Right hindlimb (tissue), 1 donor: ENCODE measurements at places on chromosomes 12 and 14.

DNA sequence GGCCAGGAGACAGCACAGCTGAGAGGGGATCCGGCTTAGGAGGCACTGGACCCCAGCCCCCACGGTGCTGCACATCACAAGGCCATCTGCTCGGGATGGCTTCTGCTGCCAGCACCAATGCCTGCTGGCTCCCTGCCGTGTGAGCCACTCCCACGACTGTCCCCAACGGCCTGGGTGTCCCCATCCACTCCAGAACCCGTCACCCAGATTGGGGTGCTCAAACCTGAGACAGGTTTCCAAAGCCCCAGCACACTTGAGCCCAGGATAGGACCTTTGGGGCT, 102.4 kb downstream of the RFLNA start:
- no peak for DNase-seq

GRCh38 chr14:45145214-45145613, 9.5 kb downstream of the FANCM start:
- no peak for DNase-seq

DNA sequence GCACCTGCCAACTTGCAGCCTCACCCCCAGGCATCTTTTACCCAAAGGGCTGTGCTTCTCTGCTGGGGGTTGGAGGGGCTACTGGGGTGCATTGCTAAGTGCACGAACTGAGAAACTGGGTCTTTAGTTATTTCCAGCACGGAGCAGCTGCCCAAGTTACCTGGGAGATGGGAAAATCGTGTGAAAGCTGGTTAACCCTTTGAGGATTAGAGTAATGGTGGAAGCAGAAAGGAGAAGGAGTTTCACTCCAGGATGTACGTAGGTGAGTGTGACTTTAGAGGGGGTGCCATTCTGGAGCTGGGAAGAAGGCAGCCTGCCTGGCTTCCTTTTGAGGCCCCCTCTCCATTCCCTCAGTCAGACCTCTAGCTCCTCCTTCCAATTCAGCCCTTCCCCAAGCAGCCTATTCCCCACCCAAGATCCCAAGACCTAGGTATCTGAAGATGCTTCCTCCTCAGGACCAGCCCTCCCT, 1.0 kb upstream of the ADCY6 start:
- DNase-seq, result no peak

GRCh38 chr14:30864934-30865333, 9.4 kb upstream of the COCH start:
- DNase-seq, result no peak

DNA sequence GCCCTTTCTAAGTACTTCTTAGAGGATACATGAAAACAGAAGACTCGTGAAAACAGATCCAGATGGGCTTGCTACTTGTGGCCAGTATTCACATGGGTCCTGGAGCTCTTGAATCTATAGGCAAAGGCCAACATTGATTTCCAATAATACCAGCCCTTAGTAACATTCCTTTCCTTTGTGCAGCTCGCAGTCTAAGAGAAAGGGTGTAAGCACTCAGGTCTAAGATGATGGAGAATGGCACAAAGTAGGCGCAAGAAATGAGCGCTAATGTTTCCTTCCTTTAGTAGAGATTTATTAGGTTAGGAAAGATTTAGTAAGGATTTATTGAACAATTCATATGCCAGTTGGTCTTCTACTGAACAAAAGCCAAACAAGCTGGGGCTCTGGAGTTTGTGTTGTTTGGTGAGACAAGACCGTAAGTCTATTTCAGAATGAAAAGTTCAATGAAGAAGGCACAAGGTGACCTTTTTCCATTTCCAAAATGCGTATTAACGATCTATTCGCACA, 525 bp downstream of the RNU6-8 start:
- no peak for DNase-seq

- DNase-seq, result no peak
These were observed 251.7 kb upstream of the SFSWAP start for GRCh38 chr12:131458931-131459772.

- DNase-seq, result no peak
These were observed 9.7 kb upstream of the CCDC197 start for GRCh38 chr14:93987376-93987775.

GRCh38 chr12:123748661-123749060, 13.4 kb upstream of the DNAH10 start:
- no peak for DNase-seq

GRCh38 chr14:30443368-30444007, 115.5 kb upstream of the G2E3 start:
- no peak for DNase-seq

DNA sequence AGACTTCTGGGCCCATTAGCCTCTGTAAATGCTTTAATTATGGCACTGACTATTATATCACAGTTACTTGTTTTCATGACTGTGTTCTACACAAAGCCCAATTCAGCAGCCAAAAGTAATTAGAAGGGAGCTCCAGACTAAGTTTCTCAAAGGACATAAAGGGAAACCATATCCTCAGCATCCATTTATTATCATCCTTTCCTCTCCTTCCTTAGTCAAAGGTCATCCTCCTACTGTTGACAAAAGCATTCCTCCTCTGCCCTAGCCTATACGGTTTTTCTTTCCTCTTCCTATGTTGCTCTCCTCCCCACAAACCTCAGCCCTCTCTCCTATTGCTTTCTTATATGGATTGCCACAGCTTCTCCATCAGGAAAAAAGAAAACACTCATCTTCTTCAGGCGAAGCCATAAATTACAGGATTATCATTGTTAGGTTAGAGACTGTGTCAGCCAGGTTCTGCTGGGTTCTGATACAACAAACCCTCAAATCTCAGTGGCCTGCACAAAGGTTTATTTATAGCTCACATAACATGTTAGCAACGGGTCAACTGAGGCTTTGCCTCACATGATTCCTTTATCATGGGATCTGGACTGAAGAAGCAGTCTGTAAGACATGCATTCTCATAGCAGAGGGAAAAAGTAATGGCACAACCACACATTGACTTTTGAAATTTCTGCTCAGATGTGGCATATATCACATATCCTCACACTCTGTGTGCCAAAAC, 207.2 kb downstream of the SLC5A8 start:
- no peak for DNase-seq

DNA sequence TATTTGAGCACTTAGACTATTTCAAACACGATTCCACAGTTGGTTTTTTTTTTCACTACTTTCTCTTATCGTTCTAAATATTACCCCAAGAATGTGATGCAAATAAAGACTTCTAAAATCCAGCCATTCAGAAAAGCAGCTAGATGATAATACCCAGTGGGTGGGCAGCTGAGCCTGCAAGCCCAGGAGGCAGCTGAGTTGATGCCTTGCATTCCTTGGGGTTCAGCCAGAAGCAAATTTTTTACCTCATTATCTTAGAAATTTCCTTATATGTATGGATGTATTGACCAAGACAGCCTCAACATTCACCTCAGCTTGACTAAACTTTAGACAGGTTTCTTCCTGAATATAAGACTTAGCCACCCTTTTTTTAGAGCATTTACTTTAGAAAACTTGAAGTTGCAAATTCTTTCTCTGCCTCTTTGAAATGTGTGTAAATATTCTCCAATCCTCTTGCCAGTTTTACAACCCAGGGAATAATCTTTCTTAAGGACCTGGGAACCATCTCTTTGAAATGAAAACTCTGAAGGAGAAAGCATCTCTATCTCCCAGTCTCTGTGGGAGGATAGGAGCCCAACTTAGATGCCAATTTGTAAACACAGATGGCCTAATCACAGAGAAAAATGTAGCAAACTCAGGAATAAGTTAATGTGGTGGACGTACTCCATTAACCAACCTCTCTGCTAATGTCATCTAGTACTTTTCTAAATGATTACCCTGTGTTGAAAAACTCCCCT, 52.2 kb upstream of the ANP32D start:
- no peak for DNase-seq

DNA sequence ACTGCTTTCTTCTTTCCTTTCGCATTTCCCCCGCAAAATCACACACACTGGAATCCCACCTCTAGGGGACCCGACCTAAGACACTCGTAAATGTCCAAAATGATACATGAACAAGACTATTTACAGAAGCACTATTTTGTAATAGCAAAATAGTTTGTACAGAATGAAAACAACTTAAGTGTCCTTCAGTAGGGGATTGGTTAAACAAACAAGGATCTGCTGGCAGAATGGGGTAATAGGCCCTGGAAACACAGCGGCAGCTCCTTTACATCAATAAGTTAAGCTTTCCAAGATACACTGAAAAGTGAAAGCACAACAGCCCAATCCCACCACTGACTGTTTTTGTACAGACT, 48.8 kb downstream of the LTBP2 start:
- no peak for DNase-seq

DNA sequence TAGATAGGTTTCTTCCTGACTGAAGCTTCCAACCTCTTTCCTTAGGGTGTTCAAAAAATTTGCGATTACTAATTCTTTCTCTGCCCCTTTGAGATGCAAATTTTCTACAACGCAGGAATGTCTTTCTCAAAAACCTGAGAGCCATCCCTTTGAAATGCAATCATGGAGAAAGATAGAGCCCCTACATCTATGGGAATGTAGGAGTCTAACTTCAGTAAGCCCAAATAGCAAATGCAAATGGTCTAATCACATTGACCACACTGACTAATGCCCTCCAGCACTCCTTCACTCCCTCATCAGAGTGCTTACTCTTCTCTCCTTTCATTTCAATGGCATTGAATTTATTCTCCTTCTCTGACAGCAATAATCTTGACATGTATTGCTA, 107.1 kb downstream of the SLC6A15 start:
- no peak for DNase-seq

- no peak for DNase-seq
These were observed 40.3 kb downstream of the TECPR2 start for GRCh38 chr14:102403028-102403427.

DNA sequence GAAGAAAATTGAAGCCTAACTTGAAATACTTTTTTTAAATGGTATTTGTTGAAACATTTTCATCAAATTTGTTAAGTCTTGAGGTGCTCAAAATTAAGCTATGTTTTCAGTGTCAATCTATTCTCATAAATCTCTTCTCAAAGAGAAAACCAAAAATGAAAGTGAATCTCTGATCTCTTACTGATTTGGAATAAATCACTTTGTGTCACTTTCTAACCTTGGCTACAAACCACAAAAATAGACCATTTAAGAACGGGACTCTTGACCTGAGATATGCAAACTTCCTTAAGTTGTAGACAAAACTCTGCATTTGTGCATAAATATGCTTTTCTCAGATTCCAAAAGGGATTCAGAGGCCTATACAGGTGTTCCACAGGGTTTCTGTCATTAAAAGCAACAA, 192.9 kb downstream of the SEC23A start:
- no peak for DNase-seq

DNA sequence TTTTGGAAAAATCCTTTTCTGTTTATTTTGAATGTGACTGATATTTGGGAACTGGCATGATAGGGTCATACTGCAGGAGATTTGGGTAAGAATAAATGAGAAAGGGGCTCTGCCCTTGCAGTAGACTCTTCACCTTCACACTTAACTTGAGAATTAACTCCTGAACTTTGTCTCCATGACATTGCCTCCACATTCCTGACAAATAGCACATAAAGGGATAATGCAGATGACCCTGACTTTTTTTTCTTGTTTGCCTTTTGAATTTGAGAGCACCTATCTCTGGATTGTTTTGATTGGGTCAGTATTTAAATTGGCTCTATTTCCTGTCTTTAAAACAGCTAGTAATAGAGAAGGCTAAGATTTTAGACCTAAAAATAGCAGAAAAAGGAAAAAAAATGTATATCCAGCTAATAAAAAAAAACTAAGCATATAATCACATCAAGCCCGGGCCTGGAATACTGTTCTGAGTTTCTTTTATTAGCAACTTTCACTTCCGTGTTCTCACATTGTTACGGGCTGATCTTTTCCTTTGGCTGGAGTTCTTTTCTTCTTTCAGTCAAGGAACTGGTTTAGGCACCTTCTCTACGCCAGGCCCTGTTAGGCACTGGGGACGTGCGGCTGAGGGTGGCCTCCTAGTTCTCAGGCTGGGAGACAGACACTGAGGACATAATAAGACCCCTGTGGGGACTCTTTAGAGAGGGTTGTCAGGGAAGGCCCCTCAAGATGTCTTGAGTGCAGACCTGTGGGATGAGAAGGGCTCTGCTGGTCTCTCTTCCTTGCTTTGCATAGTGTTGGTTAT, 53.1 kb upstream of the GNPNAT1 start:
- DNase-seq, result peak; percentile 43

DNA sequence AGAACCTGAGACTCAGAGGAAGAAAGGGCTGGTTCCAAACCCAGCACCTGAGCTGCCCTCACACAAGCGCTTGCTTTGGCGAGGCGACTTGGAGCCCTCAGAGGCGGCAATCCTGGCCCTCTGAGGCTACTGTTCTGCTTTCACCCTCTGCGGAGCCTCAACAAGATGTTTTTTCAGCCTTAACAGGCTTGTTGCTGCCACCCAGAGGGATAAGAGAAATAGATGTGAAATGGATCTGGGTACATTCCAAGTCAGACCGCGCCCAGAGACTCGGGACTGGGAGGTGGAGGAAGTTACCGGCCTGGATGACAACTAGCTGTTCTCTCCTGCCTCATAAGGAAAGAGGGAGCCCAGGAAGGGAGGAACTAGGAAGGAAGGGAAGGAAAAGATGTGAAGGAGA, 89.6 kb downstream of the TTC7B start:
- DNase-seq, result peak; percentile 63
